Activated CD4-positive, alpha-beta T cell treated with anti-CD3 and anti-CD28 coated beads, Interleukin-2, Interleukin-4, amounts not matched to agents 100 ng/mL and 50 ng/mL, durations not matched to agents 16 hours and 8 hours (primary cell): ENCODE measurements at places on chromosomes 12 and 14.

DNA sequence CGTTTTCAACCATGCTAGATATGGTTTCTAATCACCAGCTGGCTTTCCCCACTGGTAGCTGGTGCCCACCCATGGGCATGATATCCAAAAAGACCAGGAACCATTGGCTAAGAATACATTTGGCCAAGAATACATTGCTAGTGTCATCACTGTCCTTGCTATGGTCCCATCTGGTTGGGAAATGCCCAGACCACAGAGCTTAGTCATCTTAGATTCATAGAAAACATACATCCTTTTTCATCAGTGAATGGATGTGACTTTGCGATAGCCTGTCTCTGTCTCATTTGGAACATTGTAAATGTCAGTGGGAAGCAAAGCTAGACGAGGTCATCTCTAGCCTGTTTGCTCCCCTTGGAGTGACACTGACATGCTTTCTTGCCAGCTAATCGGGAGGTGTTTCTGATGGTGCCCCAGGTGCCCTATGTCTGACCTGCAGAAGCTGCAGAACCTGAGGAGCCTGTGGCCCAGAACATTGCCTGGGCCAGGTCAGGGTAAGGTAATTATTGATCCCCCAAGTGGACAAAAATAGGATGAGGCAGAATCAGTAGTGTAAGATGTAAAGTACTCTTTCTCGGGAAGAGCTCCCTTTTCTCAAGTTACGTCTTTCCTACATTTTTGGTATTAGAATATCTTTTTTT is 194.8 kb downstream of the SLC41A2 start:
- peak; percentile 65 for DNase-seq

DNA sequence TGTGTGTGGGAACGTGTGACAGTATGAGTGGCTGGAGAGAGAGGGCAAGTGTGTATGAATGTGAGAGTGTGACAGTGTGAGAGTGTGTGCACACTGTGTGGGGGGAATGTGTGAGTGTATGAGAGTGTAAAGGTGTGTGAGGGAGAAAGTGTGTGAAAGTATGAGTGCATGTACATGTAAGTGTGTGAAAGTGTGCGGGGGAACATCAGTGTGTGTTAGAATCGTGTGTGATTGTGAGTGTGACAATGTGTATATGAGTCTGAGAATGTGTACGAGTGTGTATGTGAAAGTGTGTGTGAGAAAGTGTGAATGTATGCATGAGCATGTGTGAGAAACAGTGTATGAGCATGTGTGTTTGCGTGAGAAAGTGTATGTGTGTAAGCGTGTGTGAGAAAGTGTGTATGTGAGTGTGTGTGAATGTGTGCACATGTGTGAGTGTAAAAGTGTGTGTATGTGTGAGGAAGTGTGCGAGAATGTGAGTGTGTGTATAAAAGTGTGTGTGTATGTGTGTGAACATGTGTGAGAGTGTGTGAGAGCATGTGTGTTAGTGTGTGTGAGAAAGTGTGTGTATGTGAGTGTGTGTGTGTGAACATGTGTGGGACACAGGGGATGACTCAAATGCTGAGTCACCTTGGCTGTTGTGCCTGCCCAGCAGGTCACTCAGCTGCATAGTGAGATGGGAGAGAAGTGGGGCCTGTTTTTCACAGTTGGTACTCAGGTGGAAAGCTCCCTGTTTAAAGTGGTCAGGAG is 220.5 kb upstream of the TBX3 start:
- DNase-seq, result no peak

GRCh38 chr12:3033539-3033867 is 43.7 kb upstream of the TSPAN9 start:
- no peak for DNase-seq

DNA sequence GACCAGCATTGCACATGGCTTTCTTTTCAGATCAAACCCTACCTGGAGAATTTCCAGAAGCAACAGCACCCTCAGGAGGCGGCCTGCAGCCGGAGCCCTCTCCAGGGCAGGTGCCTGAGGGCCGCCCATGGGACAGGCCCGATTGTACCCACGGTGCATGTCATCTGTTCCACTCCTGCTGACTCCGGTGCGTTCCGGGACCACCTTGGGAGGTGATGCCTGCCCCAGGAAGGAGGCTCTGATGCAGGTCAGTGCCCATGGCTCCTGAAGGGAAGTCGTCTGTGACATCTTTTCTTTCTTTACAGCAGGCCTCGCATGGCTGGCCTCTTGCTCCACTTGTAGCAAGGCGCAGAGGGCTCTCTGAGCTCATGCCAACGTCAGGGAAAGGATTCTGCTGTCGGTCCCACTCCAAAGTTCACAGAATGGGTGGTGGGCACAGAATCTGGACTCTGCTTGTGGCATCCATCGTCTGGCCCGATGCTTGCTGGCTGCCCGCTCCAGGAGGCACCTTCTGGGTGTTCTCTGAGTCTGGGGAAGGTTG is 160.7 kb upstream of the RTL1 start:
- no peak for DNase-seq

GRCh38 chr14:79473651-79474050 is 737.7 kb downstream of the DIO2 start:
- DNase-seq, result no peak

DNA sequence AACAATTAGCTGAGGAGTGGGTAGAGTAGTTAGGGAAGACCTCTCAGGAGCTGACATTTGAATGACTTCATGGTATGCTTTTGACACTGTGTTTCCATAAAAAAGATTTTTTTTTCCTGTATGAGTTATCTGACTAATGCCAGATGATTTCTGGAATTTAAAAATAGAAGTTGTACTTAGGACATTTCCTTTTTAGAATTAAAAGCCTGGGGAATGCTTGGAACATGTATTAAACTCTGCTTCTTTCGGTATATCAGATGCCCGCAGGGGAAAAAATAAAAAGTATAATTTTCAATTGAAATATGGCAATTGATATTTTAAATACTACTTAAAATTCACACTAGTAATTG is 41.1 kb downstream of the BRMS1L start:
- DNase-seq, result no peak

GRCh38 chr14:105830171-105830570 is 303.8 kb downstream of the TMEM121 start:
- DNase-seq, result peak; percentile 6

- DNase-seq, result no peak
Measured at GRCh38 chr12:60501124-60501729, 905.4 kb downstream of the SLC16A7 start.

GRCh38 chr12:108640802-108641445 is 7.2 kb upstream of the SELPLG start:
- DNase-seq, result no peak

- no peak for DNase-seq
Measured at GRCh38 chr14:21070083-21070609, at the start of gene ARHGEF40. Gene ARHGEF40, plus strand, starts transcription at chr14:21070304. Its CDS starts 93 bp downstream, at chr14:21070397.

- DNase-seq, result no peak
Measured at GRCh38 chr14:54891471-54892245, 11.0 kb downstream of the GCH1 start.

DNA sequence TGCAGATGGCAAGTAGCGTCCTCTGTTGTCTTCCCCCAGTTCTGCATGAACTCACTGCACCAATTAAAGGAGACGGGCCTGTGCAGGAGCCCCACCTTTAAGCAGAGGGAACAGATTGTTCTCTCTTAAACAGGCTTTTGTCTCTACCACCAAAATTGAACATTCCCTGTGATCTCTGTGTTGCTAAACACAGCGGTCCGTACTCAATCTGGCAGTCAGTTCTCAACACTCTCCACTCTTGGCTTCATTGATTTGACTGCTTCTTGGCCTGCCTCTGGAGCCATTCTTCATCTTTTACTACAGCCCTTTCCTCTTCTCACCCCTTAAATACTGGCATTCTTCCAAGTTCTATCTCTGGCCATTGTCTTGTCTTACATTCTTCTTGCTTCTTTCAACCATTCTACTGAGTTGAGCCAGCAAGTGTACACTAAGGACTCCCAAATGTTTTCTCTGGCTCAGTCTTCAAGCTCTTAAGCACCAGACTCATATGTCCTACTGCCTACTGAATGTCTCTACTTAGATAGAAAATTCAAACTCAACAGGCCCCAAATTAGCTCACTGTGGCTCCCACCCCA is 8.0 kb upstream of the NT5DC3 start:
- no peak for DNase-seq

DNA sequence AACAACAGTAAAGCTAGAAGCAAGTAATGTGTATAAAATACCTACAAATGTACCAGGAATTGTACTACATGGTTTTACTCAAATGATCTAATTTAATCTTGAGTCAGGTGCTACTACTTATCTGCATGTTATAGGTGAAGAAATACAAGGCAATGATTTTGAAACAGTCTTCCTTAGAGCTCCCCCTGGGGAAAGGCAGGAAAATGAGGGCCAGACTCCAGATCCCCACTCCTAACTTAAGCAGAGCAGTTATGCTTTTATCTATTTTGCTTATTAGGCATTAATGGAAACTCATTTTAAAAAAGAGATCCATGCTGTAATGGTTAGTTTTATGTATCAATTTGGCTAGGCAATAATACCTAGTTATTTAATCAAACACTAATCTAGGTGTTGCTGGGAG is 109.3 kb upstream of the CPSF6 start:
- no peak for DNase-seq

DNA sequence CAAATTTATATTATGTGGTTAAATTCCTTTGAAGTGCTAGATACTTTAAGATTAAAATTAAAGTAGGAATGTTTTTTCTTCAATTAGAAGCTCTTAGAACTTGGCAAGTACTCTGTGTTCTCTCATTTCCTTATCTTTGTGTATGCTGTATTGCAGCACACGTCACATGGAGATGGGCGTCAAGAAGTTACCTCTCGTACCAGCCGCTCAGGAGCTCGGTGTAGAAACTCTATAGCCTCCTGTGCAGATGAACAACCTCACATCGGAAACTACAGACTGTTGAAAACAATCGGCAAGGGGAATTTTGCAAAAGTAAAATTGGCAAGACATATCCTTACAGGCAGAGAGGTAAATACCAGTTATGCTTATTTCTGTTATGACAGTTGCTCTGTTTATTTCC is 19.7 kb downstream of the MARK3 start:
- DNase-seq, result no peak

DNA sequence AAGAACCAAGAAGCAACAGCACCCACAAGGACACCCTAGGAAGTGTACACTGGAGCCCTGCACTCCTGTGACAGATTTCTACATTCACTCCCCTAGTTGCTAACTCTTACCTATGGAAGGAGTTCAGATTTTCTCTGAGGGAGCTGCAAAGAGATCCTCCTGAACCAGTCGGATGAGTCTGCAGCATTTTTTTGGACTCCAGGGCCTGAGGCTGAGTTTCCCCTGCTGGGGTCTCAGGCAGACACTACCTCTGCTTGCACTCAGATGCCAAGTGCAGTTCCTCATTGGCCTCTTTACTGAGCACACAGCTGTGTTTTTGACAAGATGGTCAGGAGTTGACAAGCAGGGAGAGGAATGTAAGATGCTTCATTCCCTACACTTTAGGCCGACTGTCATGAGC is 153.2 kb upstream of the RBM19 start:
- DNase-seq, result no peak

DNA sequence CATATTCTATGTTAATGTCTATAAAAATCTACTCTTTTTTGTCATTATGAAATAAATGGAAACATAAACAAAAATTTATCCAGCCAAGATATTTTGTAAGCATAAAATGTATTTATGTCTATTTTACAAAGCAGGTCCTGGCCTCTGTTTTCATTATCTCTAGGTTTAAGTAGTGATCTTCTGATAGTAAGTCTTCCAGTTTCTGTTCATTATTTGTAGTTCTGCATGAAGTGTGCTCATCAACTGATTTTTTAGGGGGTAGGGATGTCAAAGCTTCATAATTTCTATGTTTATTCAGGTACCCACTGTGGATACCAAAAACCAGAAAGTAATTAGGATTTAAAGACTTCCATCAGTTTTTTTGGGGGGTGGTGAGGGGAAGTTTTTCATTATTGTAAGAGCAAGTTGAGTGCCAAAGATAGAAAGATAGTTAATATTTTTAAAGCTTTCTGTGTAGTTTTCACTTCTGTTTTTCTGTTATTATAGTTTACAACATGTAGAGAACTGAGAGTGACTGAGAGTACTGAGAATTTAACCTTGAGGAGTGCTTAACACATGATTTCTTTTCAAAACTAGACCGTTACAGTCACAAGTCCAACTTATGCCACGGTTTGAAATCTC is 30.6 kb upstream of the LMO3 start:
- no peak for DNase-seq

DNA sequence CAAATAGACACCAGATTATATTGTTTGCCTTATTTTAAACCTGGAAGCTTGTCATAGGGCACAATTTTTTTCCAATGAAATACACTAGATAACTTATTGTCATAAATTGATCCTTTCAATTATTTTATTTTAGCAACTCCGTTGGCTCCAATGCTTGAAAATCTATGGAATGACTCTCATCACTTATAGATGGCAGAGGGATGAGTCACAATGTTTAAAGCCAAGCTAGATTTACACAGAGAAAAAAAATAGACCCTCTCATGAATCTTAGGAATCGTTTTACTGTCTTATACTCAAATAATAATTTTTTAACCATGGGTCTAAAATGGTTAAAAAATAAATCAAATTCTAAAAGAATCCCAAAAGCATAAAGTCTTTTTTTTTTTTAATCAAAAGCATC is 1276.6 kb upstream of the FLRT2 start:
- no peak for DNase-seq

DNA sequence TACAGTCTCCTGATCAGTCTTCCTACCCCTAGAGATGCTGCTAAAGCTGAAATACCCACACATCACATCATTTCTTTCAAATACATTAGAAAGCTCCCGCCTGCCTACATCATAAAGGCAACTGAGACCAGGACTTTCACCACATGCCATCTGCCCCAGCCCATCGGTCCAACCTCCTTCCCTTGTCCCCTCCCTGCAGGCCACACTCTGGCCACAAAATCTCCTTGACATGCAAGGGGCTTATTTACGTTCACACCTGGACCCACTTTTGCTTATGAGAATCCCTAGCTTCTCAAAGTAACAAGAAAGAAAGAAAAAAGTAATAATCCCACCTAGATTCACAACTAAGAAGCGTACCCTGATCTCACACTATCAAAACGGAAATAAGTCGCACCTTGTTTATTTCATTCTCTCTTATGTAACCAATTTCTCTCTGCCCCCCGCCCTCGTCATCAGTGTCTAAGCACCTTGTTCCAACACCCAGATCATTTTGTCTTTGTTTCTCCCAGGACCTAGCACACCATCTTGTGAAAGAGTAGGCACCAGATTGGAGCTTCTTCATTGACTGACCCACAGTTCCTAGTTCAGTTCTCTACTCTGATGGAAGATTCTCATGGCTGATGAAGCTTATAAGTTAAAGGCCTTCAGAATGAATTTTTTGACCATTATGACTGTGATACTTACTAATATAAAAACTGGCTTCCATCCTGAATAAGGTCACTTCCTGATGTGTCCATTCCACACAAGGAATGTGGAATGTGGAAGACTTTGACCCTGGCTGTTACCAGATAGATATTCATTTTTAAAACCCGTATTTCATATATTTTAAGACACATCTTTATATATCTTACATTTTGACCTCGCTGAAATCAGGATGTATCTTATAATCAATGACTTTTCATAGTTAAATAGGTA is 7.7 kb downstream of the WSB2 start:
- DNase-seq, result no peak

GRCh38 chr14:60904381-60904780 is 76.5 kb downstream of the TRMT5 start:
- no peak for DNase-seq

GRCh38 chr14:71321574-71322315 is 414.5 kb downstream of the PCNX1 start:
- DNase-seq, result peak; percentile 37
